Pancreas (tissue), 10 donors: ENCODE measurements at places on chromosomes 13 and 19. TPM values are rescaled to one million over a fixed set of nuclear protein-coding genes. Genes with fewer than 3 reads are reported as not detected.
A peak's percentile ranks its signal among the peaks of the same experiment; 100 is the strongest.

DNA sequence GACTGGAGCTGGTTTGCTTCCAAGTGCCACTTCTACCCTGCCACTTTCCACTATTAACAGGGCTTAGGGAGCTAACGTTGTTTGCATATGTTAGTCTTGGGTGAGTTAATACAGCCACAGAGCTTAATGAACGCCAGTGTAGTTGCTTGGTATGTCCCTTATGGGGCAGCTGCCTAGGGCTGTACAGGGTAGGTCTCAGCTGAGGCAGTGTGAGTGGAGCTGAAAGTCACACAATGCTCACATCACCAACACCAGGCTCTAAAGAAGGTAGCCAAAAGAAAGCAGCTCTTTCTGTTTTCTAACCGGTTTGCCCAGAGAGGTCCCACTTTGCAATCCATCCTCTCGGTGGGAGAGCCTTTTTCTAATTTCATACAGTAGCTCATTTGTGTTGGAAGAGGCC, 186.2 kb downstream of the RGCC start:
- no peak for DNase-seq

DNA sequence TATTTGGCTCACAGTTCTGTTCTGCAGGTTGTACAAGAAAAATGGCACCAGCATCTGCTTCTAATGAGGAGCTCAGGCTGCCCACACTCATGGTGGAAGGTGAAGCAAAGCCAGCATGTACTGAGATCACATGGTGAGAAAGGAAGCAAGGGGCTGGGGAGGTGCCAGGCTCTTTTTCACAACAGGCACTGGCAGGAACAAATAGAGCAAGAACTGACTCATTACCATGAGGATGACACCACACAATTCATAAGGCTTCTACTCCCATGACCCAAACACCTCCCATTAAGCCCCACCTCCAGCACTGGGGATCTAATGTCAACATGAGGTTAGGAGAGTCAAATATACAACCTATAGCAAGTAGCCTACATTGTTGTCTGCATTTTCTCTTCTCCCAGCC, 522.6 kb downstream of the RFC3 start:
- DNase-seq: no peak

GRCh38 chr13:102472650-102473049, 70.8 kb upstream of the FGF14 start:
- DNase-seq: no peak

- peak; percentile 64 for DNase-seq
Observed at GRCh38 chr19:55494172-55494761, 6.0 kb downstream of the SSC5D start.

Gene RASGRP4
- total RNA-seq: 0.20 TPM

Gene C19orf38
- total RNA-seq: 0.83 TPM

Gene MCF2L
- total RNA-seq: 21.4 TPM

Gene ZNF536
- total RNA-seq: 0.17 TPM
